Naive thymus-derived CD8-positive, alpha-beta T cell (primary cell): ENCODE measurements at places on chromosomes 5 and 9. TPM values are rescaled to one million over a fixed set of nuclear protein-coding genes. Genes with fewer than 3 reads are reported as not detected.

The HMGXB3 gene
- total RNA-seq = 33.8 TPM

The TNFSF8 gene
- 15.9 TPM for total RNA-seq

The FRRS1L gene
- total RNA-seq = not detected

The IFNA17 gene
- total RNA-seq = not detected

GRCh38 chr9:137273611-137274320 lies 3.8 kb upstream of the TOR4A start:
- DNase-seq = no peak

DNA sequence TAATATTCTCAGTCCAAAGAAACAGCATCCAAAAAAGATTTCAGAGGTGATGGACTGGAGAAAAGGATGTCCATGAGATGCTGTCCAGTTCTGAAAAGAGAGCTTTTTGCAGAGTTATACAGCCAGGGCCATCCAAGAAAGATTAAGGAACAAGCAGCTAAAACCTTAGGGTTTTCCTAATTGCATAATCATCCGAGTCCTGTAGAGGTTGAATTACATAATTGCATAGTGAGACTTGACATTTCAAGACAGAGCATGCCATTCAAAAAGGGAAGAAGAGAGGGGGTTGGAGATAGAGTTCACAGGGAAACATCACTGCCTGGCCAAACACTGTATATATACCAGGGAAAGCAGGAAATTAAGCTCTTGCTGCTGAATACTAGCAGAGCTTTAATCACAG lies 1729.2 kb upstream of the WWC1 start:
- DNase-seq = no peak

DNA sequence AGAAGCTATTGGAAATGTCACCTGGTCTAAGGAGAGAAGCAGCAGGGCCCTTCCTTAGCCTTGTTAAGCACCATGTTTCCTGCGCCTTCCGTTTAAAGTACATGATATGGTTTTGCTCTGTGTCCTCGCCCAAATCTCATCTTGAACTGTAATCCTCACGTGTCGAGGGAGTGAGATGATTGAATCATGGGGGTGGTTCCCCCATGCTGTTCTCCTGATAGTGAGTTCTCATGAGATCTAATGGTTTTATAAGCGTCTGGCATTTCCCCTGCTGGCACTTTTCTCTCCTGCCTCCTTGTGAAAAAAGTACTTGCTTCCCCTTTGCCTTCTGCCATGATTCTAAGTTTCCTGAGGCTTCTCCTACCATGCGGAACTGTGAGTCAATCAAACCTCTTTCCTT lies 49.7 kb downstream of the PRDM6 start:
- DNase-seq = no peak

- DNase-seq = no peak
Observed at GRCh38 chr9:134853893-134854292, 26.7 kb upstream of the FCN2 start.

GRCh38 chr9:34475097-34475496 lies 16.5 kb downstream of the DNAI1 start:
- no peak for DNase-seq

- DNase-seq = no peak
Observed at GRCh38 chr9:36937346-36937745, 96.7 kb downstream of the PAX5 start.
